ENCODE measurements at places on chromosomes 16 and 17.

DNA sequence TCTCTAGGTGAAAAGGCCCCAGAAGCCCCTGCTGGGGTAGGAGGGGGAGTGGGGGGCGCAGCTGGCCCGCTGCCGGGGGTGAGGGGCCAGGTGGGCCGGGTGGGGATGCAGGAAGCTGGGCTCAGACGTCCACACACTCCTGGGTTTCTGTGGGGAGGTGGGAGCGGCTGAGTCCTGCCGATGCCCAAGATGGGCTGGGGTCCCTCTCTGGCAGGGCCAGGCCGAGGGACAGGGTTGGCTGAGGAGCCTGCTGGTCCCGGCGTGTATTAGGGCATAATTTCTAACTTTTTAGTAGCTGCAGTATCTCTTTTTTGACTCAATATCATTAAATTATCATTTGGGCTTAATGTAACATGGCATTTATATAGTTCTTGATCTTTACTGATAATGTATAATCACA is 121.4 kb upstream of the CORO6 start:
- no peak for DNase-seq

- no peak for DNase-seq
Measured at GRCh38 chr16:83912519-83913244, 13.8 kb downstream of the MLYCD start.

- DNase-seq = no peak
Measured at GRCh38 chr17:65987988-65988387, 203.9 kb downstream of the CEP112 start.

- no peak for DNase-seq
Measured at GRCh38 chr16:23739516-23739915, 15.3 kb upstream of the CHP2 start.

DNA sequence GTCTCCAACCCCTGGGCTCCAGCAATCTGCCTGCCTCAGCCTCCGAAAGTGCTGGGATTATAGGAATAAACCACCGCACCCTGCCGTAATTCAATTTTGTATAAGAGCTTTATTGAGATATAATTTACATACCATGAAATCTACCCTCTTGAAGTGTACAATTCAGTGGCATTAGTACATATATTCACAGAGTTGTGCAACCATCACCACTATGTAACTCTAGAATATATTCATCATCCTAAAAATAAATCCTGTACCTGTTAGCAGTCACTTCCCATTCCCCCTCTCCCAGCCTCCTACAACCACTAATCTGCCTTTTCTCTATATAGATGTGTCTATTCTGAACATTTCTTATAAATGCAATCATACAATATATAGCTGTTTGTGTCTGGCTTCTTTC is 26.1 kb downstream of the TOM1L2 start:
- DNase-seq = no peak

GRCh38 chr16:77711775-77712174 is 10.5 kb upstream of the NUDT7 start:
- no peak for DNase-seq

- no peak for DNase-seq
Measured at GRCh38 chr17:10309003-10309974, 63.5 kb downstream of the MYH13 start.

GRCh38 chr17:72121164-72122009 is 567 bp downstream of the SOX9 start:
- DNase-seq = no peak

- no peak for DNase-seq
Measured at GRCh38 chr16:46793841-46794240, 37.1 kb downstream of the C16orf87 start.

DNA sequence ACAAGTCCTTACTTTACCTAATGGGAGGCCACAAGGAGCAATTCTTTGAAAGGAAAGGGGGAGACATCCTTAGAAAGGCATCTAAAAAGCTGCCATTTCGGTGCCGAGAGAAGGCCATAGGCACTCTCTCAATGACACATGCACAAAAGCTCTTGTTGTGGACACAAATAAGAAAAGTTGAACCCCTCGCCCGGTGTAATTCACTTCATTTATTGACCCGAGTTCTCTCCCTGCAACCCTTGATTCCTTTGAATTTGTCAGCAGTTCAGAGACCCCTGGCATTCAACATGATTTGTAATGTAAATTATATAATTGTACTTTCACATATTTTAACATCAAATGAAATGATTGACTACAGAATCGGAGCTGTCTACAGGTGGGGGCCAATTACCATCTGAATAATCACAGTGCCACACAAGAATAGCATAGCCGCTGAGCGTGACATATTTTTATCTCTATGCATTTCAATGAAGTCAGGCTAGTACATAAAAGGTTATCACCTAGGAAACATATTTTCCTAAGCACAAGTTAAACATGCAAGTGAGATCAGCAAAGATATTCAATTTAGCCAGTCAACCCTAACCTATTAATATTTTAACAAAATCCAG is 66.7 kb downstream of the IRX6 start:
- no peak for DNase-seq

- no peak for DNase-seq
Measured at GRCh38 chr17:64008346-64008745, 10.2 kb downstream of the PRR29 start.

- DNase-seq = no peak
Measured at GRCh38 chr17:10053782-10054540, 144.4 kb downstream of the GAS7 start.

GRCh38 chr17:8001976-8002720 is at the start of gene GUCY2D:
Gene GUCY2D (plus strand): TSS chr17:8002615. CDS start chr17:8003048, 433 bp downstream.
- DNase-seq = no peak

GRCh38 chr17:32859857-32860525 is 16.9 kb downstream of the MYO1D start:
- DNase-seq = no peak

GRCh38 chr16:28556914-28557320 is 3.2 kb downstream of the SGF29 start:
- DNase-seq = no peak

GRCh38 chr17:77374170-77374936 is 233.6 kb downstream of the SEC14L1 start:
- peak; percentile 83 for DNase-seq

DNA sequence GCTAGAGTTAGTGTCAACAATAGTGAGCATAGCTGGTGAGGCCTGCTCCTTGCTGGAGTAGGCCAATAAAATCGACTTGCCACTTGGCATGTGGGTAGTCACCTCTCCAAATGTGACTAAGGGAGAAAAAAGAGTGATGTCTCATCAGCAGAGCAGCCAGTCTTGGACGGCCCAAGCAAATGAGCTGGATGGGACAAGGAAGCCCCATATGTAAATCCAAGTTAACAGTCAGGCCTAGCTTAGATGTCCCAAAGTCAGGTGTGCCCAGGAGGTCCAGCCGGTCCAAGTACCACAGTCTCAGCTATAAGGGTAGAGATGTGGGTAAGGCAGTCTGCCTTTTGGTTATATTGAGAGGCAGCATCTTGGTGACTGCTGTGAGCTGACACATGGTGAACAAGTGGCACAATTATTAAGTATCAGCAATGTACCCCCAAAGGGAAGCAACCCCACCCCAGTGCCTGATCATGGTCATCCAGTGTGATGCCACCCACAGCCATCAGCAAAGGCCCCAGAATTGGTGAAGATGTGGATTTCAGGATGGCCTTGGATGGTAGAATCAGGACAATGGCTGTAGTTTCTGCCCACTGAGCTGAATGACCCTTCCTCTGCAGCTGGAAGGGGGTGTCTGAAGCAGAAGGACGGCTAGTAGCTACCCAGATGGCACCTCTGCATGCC is 83.4 kb downstream of the TNFRSF13B start:
- no peak for DNase-seq

DNA sequence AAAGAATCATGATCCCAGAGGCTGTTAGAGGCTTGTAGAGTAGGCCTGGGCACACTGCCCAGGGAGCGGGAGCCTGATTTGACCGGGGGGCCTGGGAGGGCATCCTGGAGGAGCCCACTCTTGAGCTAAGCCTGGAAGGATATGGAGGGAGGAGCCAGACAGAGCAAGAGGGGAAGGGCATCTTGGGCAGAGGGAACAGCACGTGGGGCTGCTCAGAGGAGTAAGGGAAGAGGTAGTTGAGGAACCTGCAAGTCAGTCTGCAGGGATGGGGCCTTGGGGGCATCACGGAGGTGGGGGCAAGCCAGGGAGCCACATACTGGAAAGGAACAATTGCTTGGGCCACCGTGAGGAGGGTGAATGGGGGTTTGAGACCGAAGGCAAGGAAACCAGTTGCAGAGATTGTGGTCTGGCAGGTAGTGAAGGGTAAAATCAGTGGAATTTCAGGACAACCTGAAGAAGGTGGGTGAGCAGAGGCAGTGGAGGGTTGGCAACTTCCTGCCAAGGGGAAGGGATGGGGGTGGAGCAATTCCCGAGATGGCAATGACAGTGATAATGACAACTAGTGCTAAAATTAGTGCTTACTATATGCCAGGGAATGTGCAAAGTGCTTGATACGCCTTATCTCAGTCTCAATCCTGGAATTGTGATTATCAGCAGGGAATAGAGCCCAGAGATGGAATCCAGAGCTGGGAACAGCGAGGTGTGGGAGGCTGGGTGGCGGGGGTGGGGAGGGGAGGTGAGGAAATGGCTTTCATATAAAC is 9.7 kb upstream of the RAI1 start:
- no peak for DNase-seq

DNA sequence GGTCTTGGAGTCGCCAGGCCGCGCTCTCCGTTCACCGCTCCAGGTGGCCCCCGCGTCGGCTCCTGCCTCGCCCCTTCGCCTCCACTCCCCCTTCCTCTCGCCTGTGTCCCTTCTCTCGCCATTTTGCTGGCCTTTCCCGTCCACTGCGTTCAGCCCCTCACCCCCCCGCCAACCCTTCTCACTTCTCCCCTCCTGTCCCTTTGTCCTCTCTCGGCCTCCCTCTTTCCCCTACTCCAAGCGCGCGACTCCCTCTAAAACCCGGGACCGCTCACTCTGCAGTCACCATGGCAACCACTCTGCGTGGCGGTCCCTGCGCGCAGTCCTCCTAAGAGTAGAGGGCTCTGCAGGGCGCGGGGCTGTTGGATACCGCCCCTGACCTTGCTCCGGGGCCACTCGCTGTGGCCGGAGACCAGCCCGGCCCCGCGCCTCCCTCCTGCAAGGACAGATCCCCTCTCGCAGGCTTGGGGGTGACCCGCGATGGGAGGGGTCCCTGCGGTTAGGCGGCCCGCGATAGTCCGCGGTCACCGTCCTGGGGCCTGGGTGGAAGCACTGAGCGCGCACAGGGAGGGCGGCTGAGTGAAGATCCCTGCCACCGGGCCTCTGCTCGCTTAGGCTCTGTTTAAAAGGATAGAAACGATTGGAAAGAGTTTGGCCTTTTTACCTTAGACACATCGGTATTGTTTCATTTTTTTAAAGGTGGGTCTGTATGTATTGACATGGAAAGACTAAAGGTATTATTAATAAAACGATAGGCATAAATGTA is 454 bp downstream of the CCDC40 start:
- peak; percentile 43 for DNase-seq

DNA sequence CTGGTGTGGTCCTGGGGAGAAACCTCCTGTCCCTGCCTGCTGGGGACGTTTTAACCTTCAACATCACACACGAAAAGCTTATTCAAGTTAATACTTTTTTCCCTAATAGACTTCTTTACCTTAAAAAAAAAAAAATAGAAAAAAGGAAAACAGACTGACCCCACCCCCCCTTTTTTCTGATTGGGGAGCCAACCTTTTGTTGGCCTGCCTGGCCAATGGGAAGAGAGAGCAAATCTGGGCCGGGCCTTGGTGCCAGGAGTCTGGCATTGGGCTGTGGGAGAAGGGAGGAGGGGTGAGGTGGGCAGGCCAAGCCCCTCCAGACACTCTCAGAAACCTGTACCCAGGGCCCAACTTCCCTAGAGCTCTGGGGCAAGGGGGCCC is 3.0 kb downstream of the CBX8 start:
- no peak for DNase-seq

DNA sequence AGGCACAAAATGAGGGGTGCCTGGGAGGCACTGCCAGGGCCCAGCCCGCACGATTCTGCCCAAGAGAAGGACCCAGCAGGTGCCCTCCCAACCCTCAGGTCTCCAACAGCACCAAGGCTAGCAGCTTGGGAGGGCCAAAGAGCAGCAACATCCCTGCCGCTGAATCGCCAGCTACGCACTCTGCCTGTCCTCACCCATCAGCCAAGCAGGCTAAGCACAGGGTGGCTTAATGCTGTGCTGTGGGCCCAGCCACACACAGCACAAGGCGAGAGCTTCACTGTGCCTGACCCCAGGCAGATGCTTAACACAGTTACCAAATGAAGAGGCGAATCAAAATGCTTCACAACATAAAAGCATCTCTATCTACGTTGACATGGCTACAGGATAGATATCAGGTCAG is 10.6 kb upstream of the MRPL38 start:
- no peak for DNase-seq

DNA sequence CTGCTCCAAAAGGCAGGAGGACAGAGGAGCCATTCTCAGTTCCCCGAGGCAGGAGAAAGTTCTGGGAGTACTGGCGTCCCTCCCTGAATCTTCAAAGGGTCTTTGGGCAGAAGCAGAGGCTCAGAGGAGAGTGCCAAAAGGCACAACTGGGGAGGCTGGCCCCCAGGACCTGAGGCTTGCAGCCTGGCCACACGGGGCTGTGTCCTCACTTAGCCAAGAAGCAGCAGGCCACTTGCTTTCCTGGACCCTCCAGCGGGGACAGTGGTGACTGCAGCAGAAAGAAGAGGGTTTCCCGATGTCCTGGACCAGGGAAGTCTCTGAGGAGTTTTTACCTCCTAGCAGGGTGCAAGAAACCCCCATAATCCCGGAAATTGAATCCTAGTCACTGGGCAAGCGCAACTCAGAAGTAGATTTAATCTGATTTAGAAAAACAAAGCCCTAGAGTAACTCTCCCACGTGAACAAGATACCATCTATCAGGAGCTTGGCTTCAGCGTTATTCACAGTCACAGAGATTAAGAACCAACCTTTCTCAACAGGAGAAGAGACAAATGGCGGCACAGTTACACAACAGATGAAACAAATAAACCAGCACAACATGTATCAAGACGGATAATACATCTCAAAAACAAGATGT is 25.5 kb upstream of the BCO1 start:
- no peak for DNase-seq

DNA sequence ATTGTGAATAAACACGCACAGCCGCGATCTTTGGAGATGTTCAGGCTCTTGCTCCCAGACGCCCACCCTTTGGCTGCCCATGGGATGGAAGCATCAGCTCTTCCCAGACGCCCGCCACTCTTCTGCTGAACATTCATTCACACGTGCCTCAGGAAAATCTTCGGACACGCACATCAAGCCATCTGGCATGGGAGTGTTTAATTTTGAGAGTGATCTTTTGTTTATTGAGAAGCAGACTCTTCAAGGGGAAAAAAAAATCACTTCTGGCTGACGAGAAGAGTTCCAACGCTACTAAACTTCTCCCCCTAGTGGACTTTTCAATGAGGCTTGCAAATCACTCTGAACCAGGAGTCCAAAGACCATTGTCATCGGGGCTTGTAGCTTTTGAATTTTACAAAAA is 62.0 kb upstream of the NUDT7 start:
- DNase-seq = no peak

GRCh38 chr16:1413684-1414531 is 596 bp downstream of the UNKL start:
- peak; percentile 80 for DNase-seq
